HT-29 (cell line): ENCODE measurements at places on chromosomes 4 and X. TPM values are rescaled to one million over a fixed set of nuclear protein-coding genes. Genes with fewer than 3 reads are reported as not detected.

The F8A1 gene
- total RNA-seq: 22.1 and 26.4 TPM in 2 replicates

The TCEAL7 gene
- total RNA-seq: not detected in 2 replicates

The PDLIM3 gene
- not detected in 2 replicates for total RNA-seq

The CFI gene
- 0.20 TPM in 1 of 2 replicates, not detected in the other for total RNA-seq

The TMPRSS11F gene
- not detected in 2 replicates for total RNA-seq

The CT45A1 gene
- not detected in 2 replicates for total RNA-seq

DNA sequence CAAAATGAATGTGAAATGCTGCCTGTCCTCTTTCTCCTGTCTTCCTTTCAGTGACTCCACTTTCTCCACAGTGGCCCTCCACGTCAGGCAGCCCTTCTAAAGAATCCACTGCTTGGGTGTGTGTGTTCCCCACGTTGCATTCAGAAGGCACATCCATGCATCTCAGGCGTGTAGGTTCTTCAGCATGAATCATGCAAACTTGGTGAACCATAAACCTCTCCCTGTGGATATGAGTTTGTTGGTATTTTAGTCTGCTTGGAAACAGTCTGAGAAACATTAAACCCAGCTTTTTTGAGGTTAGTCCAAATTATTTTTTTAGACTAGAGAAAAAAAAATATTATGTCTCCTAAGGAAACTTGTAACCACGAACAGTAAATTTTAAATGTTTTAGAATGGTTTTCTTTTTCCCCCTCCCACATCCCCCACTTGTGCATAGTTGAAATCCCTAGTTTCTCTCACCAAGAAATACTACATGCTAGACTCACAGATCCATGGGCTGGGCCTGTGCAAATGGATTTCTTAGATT is 251.6 kb downstream of the CBR4 start:
- DNase-seq: no peak

DNA sequence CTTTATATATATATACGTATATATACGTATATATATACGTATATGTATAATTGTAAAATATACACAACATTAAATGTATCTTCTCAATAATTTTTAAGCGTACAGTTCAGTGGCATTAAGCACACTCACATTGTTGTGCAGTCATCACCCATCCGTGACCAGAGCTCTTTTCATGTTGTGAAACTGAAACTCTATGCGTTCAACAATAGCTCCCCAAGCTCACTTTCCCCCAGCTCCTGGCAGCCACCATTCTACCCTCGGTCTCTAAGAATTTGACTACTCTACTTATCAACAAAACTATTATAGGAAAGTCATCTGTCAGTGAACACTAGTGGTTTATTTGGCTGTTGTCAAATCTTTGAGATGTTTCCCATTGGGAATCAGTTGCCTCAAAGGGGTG is 621.8 kb upstream of the GALNT7 start:
- DNase-seq: no peak
